ENCODE measurements at places on chromosomes 16 and 17.
A peak's percentile ranks its signal among the peaks of the same experiment; 100 is the strongest.

DNA sequence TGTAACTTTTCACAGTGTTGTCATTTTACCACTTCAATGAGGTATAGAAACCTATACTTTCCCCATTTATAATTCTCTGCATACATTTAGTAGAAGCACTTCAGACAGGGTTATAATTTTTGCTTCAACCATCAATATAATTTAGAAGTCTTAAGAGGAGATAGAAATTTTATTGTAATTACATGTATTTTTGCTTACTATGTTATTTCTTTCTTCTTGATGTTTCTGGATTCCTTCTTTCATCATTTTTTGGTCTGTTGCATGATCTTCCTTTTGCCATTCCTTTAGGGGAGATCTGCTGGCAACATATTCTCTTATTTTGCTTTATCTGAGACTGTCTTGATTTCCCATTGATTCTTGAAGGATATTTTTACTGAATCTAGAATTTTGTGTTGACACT is 31.1 kb downstream of the SPECC1 start:
- DNase-seq: no peak

DNA sequence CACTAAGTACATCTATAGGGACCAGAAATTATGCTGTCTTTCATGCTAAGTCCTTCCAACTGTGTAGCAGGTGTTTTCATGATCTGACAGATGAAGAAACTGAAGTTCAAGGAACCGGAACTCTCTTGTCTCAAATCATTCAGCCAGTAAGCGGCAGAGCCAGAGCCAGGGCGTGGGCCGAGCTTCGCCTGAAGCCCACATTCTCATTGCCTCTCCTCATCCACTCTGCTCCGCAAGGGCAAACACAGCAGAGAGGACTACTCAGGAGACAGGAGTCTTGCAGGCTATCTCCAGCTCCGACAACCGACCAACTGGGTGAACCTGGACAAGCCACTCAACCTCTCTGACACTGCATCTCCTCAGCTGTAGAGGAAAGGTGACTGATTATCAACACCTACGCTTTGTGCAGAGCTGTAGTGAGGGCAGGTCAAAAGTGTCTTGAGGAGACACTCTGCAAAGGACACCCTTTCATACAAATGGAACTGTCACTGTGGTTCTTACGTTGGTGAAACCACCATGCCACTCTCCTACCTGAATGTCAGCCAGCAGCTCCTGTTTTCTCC is 72.9 kb downstream of the CYTH1 start:
- DNase-seq: no peak

DNA sequence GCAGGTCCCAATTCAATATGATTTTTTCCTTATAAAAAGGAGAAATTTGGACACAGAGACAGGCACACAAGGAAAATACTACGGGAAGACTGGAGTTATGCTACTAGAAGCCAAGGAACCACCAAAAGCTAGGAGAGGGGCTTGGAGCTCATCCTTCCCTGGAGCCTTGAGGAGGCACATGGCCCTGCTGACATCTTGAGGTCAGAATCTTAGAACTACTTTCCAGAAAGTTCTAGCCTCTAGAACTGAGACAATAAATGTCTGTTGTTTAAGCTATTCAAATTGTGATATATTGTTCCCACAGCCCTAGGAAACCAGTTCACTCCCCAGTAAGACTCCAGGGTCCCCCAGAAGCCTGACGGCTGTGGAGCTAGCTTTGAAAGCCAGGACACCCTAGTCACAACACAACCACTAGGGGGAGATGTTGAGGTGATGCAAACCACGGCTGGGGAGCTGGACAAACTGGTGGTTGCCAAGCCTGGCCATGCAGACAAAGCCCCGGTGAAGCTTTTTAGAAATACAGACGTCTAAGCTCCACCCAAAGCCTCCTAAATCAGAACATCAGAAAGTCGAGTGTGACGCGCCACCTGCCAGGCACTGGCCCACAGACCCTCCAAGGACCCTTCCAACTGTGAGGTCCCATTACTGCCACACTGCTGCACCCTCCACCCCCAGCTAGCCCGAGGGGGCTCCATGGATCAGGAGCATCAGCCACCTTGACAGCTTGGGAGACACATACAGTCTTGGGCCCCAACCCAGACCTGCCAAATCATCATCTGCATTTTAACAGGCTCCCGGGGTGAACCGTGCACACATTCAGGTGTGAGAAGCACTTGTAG is 106.4 kb downstream of the SLC39A11 start:
- DNase-seq: peak; percentile 42

GRCh38 chr16:799948-800833 is at the start of gene GNG13:
Gene GNG13, minus strand, starts transcription at chr16:800734. Its CDS starts 1,657 bp downstream, at chr16:799077.
- no peak for DNase-seq

DNA sequence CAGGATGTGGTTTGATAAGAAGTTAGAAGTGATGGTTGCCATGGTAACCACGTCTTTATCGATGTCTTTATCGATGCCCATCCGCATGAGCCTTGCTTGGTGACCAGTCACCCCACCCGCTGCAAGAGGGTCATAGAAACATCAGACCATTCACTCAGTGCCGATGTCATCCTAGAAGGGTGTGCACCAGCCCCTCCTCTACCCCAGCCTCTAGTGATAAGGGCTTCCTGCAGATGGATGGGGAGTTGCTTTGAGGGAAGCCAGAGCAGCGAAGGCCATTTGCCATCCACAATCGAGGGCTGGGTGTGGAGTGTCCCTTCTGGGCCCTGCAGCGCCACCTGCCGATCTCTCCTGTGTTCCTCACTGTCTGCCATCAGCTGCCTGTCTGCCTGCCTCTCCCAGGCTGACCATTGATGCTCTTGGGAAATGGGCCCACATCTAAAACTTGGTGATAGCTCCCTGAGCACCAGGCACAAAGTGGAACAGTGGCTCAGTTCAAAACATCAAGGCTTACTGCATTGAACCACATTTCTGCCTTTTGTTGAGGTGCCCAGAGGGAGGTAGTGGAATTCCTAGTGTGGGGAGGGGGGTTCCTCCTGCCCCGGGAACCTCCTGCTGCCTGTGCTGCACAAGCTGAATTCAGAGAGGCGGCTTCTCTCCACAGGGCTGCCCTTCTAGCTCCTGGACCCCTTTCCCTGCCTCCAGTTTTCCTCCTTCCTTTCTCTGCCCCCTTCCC is 8.9 kb downstream of the CALB2 start:
- peak; percentile 71 for DNase-seq

DNA sequence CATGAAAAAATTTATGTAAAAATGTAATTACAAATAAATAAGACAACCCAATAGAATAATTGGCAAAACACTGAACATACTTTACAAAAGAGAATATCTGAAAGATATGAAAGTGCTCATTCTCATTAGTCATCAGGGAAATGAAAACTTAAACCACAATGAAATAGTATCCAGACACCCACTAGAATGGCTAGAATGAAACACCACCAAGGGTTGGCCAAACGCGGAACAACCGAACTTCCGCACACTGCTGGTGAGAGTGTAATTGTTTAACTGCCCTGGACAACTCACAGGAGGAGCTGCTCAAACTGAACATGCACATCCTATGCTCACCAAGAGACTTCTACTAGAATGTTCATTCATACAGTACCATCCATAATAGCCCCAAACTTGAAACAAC is 5.8 kb upstream of the ZDHHC7 start:
- no peak for DNase-seq

- no peak for DNase-seq
Measured at GRCh38 chr16:88854306-88855111, 2.2 kb downstream of the GALNS start.

DNA sequence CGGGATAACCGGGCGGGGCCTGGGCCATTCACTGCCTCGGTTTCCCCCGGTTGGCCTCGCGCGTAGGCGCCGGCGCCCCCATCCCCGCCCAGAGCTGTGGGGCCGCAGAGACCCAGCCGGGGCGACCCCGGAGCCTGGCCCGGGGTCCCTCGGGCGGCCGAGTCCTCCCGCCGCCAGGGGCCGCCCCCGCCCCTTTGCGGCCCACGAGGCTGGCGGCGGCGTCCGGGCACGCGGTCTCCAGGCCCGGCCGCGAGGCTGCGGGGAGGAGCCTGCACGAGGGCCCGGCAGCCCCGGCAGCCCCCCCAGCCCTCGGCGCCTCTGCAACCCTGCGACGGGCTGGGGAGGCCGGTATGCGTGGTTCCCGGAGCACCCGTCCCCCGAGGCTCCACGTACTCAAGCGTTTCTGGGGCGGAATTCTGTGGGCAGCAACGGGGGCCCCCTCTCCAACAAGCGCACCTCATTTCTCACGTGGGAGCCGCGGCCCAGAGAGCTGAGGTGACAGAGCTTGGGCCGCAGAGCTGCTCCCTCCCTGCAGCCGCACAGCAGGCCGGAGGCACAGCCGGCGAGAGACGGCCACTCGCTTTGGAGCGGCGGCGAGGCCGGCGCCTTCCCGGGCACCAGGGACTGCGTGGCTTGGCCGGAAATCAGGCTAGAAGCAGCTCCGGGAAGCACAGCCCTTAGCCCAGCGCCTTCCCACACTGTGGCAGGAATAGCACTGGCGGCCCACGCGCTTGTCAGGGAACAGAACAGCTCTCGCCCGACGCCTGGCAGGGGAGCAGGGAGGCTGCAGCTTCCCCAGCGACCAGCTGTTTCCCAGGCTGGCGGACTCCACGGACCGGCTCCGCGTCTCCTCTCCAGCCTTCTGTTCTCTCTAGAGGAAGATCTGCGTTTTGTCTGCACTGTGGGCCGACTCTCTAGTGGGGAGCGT is 867 bp upstream of the LIMD2 start:
- DNase-seq: no peak

DNA sequence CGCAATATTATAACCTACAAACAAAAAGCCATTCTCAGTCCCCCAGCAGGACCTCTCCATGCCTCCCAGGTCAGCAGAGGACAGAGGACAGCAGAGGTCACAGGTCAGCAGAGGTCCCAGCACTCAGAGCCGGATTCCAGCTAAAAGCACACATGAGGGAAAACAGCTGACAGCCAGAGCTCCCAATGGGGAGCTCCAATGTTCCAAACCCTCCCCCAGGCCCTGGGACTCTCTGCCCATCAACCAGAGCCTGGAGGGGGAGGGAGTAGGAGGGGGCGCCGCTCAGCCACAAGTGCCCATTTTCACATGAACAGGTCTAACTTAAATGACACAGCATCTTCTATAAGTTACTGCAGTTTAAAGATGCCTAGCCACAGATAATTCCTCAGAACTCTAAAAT is 77.5 kb downstream of the ANKRD11 start:
- no peak for DNase-seq

GRCh38 chr17:82939621-82940135 is 99.9 kb upstream of the ZNF750 start:
- DNase-seq: no peak

GRCh38 chr16:83854420-83854819 is 44.5 kb upstream of the MLYCD start:
- DNase-seq: no peak

GRCh38 chr17:5788266-5788900 is 204.1 kb upstream of the NLRP1 start:
- DNase-seq: no peak

DNA sequence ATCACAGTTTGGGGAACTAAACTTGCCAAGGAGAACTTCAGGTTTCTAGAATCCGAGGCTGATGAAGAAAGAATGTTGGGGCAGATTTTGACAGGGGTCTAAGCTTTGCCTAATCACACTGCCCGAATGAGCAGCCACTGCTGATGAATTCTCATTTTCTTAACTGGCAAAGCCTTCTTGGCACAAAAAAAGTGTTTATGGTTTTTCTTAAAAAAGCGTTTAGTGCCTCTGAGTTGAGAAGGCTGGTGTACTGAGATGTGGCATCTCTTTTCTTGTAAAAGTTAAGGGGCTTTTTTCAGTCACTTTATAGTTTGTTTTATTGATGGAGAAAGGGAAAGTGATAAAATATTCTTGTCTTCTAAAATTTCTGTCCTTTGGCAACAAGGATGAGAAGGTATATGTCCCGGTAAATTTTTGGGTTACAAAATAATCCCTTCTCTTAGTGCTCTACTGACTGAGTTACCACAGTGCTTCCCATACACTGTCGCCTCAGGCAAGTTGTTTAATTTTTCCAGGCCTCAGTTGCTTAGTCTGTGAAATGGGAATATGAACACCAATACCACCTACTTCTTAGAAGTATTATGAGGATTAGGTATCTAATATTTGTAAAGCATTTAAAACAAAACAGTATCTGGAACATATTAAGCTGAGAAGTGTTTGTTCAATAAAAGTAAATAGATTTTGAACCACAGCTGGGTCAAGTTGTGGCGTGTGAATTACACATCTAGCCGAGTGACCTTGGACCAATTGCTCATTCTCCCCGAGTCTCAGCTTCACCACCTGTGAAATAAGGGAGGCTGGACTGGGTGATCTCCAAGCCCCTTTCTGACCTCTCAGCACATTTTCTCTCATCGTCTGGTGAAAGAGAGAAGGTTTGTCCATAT is 320.8 kb downstream of the HAPSTR1 start:
- DNase-seq: no peak

- no peak for DNase-seq
Measured at GRCh38 chr16:50678531-50678930, 2.6 kb downstream of the SNX20 start.

- peak; percentile 41 for DNase-seq
Measured at GRCh38 chr16:4330277-4330874, 14.5 kb downstream of the GLIS2 start.
